NT2/D1 (cell line): ENCODE measurements at places on chromosomes 4 and X.

DNA sequence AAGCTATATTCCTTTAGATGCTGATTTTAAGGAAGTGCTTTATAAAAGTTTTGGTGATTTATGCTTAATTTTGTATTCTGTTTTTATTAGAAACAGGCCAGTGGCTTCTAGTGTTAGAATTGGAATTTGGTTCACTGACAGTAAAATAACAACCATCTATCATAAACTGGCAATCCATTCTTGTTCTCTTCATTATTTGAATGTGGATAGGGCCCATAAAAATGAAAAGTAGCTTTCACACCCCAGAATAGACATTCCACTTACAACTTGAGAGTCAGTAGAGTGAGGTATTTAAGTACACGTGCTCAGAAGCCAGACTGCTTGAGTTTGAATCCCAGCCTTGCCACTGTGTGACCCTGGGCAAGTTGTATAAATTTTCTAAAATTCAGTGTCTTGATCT, 232.4 kb upstream of the CTSO start:
- no peak for DNase-seq

GRCh38 chrX:78092296-78092695, 11.8 kb upstream of the PGK1 start:
- DNase-seq, result no peak

GRCh38 chr4:52876069-52876468, 14.0 kb downstream of the RASL11B start:
- DNase-seq, result no peak

- no peak for DNase-seq
Measured at GRCh38 chr4:13160920-13161319, 323.2 kb downstream of the RAB28 start.

- DNase-seq, result no peak
Measured at GRCh38 chrX:131032354-131033230, 25.6 kb upstream of the ARHGAP36 start.

GRCh38 chrX:16005917-16006316, 117.4 kb upstream of the GRPR start:
- no peak for DNase-seq

- no peak for DNase-seq
Measured at GRCh38 chr4:152579916-152580315, 44.0 kb upstream of the FBXW7 start.

- DNase-seq, result no peak
Measured at GRCh38 chr4:176469546-176469945, 149.8 kb downstream of the SPCS3 start.

- DNase-seq, result no peak
Measured at GRCh38 chr4:11264841-11265240, 163.9 kb downstream of the HS3ST1 start.

DNA sequence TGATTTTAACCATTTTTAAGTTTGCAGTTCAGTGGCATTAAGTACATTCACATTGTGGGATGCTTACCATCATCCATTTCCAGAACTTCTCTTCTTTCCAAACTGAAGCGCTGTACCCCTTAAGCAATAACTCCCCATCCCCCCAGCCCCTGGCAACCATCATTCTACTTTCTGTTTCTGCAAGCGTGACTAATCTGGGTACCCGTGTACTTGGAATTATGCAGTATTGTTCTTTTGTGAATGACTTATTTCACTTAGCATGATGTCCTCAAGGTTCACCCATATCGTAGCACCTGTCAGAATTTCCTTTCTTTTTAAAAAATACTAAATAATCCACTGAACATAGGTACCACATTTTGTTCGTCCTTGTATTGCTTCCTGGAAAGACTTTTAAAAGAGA, 32.9 kb downstream of the USP9X start:
- DNase-seq, result no peak

GRCh38 chr4:7168106-7168505, 24.2 kb upstream of the SORCS2 start:
- no peak for DNase-seq

DNA sequence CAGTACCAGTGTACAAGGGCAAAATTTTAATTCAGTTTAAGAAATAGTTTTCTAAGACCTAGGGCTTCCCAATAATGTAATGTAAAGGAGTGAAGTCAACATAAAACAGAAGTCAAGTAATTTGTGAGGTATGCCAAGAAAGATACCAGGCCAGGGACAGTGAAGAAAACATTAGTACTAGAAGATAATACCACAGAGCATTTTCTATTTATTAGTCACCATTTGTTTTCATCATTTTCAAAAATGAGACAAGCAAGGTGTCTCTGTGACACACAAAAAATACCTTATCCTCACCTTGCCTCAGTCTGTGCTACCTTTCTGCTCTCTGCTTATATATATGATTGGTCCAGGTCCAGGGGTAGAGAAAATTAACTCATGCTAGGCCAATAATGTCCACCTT, 46.8 kb downstream of the VEGFC start:
- DNase-seq, result no peak

GRCh38 chr4:4677556-4678522, 136.0 kb upstream of the STX18 start:
- no peak for DNase-seq

DNA sequence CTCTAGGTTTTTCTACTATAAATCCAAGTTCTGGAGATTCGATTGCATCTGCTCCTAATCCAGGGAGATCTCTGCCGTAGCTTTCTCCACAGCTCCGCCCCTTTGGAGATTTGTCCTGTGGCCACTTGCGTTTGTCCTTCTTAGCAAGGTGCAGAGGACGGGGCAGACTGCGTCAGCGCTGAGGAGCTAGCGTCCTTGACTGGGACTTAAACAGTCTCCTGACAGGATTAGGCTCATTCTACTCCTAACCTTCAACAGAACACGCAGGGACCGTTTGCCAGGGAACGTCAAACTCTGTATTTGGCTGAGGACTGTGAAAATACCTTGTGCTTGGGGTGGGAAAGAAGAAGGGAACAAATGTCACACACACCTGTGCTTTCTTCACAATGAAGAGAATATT, 38.6 kb downstream of the SORBS2 start:
- DNase-seq, result no peak

DNA sequence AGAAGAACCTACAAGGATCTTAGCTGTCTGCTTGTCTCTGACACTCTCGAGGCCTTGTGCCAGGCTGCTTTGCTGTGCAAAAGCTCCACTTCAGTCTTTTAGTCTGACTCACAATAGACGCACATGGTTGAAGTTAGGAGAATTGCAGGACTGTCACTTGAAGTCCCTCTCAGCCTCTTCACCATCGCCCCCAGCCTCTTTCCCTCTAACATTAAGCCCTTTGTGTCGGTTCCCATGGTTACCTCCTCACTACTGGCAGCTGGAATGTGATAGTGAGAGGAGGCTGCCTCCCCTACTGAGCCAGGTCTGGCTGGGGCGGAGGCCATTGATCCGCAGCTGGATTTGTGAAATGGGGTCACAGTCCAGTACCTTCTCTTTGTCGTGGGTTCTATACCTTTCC, 201.8 kb downstream of the SOWAHB start:
- peak; percentile 78 for DNase-seq

- peak; percentile 6 for DNase-seq
Measured at GRCh38 chrX:40646489-40647306, 663 bp downstream of the CXorf38 start.

DNA sequence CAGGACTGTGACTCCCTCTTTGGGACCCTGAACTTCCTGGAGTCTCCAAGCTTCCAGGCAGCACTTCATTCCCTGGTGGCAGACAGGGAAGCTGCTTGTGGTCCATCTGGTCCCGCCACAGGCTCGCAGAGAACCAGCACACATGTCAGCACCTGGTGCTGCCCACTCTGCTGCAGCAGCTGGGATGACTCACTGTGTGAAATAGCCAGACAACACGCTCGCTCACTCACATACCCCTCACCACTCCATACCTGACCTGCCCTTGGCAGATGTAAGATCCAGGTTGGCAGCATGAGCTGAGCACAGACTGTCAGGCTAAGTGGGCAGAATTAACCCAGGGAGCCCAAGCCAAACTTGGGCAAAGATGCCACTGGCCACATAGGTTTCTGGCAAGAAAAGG, 613.5 kb downstream of the PCDH18 start:
- no peak for DNase-seq

- DNase-seq, result peak; percentile 2
Measured at GRCh38 chrX:135454816-135455215, 33.1 kb downstream of the SMIM10L2A start.

DNA sequence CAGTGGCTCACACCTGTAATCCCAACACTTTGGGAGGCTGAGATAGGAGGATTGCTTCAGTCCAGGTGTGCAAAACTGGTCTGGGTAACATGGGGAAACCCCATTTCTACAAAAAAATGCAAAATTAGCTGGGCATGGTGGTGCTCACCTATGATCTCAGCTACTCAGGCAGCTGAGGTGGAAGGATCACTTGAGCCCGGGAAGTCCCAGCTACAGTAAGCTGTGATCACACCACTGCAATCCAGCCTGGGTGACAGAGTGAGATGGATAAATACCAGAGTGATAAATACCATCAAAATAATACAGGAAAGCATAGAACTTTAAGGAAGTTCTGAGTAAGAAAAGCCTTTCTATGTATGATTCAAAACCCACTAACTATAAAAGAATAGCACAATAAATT, 52.8 kb downstream of the LRBA start:
- DNase-seq, result no peak

GRCh38 chr4:107037199-107037584, 1.1 kb upstream of the DKK2 start:
- DNase-seq, result no peak

GRCh38 chr4:28686618-28687017, 1826.0 kb downstream of the STIM2 start:
- DNase-seq, result peak; percentile 52

GRCh38 chr4:53790286-53790685, 199.0 kb upstream of the LNX1 start:
- DNase-seq, result no peak

DNA sequence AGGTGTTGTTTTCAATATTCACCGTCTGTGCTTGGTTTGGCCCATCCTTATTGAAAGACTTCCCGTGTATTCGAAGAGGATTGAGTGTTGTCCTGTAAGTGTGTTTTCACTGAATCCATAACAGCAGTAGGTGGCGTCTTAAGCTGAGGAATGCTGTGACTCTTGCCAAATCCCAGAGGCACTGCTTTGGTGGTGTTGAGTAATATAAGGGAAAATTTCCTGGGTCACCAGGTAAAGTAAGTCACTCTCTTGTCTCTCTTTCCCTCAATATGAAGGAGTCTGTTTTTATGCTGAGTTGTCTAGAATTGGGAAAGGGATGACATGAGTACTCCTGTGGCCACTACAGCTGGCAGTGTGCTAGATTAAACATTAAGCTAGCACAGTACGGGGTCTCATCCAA, 146.7 kb upstream of the ZXDB start:
- DNase-seq, result no peak

GRCh38 chrX:153879741-153880439, 6.1 kb downstream of the L1CAM start:
- no peak for DNase-seq

GRCh38 chr4:114015444-114015899, 36.0 kb upstream of the ARSJ start:
- DNase-seq, result no peak

- DNase-seq, result no peak
Measured at GRCh38 chr4:38611676-38612075, 52.3 kb upstream of the KLF3 start.

DNA sequence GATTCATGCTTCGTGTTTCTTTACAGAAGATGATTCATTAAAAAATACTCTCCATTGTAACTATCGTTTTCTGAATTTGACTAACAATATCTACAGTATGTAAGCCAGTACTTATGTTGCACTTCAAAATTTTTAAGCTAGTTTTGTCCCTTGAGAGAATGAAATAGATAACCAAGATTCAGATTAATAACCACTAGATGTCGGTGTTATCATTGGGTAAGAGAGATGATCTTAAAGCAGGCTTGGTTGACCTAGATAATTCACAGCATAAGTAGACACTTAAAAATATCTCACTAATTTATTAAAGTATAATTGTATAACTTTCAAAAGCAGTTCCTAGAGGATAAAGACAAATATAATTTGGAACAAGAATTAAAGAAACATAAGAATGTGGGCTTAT, 430.9 kb downstream of the C4orf33 start:
- DNase-seq, result no peak

DNA sequence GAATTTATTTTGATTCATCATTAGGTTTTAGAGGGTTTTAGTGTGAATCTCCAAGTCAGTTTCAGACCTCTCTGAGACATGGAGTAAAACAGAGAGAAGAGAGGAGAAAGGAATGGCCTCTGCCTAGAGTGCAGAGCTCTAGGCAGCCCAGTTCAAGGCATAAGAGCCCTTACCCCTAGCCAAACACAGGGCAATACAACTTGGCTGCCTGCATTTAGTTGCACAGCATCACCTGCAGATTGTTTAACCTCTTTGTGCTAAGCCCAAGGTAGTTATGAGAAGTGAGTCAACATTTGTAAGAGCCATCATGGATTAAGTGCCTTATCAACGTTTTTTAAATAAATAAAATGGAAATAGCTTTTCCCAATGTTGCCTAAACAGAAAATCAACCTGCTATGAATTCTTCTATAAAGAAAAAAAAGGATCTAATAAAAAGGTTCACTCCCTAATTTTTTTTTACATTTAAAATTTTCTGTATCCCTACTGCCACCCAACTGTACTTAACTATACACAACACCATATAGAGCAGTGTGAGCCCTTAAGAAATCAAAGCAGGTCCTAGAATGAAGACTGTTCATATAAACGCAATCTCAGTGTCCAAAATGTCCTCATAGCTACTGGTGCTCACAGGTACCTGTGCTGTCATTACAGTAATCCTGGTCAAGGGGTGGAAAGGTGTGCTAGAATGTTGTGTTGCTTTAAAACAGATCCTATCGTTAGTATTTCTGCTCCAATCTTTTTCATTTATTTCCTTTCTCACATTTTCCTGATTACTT, 36.0 kb downstream of the PF4 start:
- DNase-seq, result no peak

DNA sequence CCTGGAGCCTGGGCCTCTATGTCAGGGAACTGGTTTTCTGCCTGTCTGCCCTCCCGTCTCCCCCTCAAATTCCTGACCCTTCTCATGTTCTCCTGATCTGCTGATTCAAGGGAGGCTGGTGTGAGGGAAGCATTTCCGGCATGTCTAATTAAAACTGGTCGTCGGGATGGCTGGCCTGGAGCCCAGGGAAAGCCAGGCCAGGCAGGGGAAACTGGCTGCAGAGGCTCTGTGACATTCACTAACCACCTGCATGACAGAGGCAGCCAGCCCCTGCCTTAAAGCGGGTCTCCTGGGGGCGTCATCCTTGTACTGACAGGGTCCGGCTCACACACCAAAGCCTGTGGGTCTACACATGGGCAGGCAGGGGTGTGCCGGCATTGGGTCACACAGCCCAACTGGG, 35.2 kb downstream of the ABLIM2 start:
- no peak for DNase-seq

- DNase-seq, result no peak
Measured at GRCh38 chrX:28542791-28543190, 44.5 kb upstream of the IL1RAPL1 start.

DNA sequence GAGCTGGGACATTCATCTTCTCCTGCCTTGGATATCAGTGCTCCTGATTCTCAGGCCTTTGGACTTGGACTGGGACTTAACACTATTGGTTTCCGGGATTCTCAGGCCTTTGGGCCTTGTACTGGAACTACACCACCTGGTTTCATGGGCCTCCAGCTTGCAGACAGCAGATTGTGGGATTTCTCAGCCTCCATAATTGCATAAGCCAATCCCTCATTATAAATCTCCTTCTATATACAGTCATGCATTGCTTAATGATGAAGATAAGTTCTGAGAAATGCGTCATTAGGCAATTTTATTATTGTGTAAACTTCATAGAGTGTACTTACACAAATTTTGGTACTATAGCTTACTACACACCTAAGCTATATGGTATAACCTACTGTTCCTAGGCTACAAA, 8.9 kb upstream of the CCNG2 start:
- no peak for DNase-seq
